ENCODE measurements at places on chromosomes 3 and 15. TPM values are rescaled to one million over a fixed set of nuclear protein-coding genes. Genes with fewer than 3 reads are reported as not detected.

- peaks cover 2% of the 10 kb centered on the region for H3K27me3 ChIP-seq
- no peak overlapping the region for H3K4me3 ChIP-seq
- H3K36me3 ChIP-seq: no peaks in the 10 kb centered on the region
- H3K4me1 ChIP-seq: no peaks in the 10 kb centered on the region
- H3K27ac ChIP-seq: no peak overlapping the region
Measured at GRCh38 chr3:60652829-60653228, 598.4 kb downstream of the FHIT start.

- no peak within 1 kb of the TSS for H3K27ac ChIP-seq
- peak within 1 kb of the TSS; percentile 42 for H3K4me3 ChIP-seq
- no peaks in the 10 kb centered on the region for H3K36me3 ChIP-seq
- peaks cover 8% of the 10 kb centered on the region for H3K4me1 ChIP-seq
- H3K27me3 ChIP-seq: peaks cover 31% of the 10 kb centered on the region
Measured at GRCh38 chr3:190862209-190863118, at the start of gene GMNC. Gene GMNC, minus strand, starts transcription at chr3:190862694. Its CDS starts 79 bp downstream, at chr3:190862615.

DNA sequence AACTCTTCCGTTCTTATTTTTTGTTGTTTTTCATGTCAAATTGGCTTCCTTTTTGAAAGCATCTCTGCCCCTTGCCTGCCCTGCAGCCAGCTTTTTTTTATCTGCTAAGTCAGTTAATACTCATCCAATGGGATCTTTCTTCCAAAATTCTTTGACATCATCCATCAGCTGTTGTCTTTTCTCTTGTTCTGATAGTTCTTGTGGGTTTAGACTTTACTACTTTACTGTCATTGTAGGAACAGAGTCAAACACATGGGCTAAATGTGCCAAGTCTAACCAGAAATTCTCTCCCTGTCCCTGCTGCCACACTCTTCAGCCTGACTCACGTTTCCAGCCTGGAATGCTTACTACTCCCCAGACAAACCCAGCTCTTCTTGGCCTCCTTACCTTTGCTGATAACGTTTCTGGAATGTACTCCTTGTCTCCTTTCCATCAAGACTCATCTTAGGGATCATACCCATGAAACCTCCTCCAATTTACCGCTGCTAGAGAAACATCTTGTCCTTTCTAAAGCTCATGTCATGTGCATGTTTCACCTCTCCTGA, 10.7 kb upstream of the VPS8 start:
- no peak for DNase-seq
- H3K27me3 ChIP-seq: peaks cover 34% of the 10 kb centered on the region
- peaks cover 5% of the 10 kb centered on the region for H3K4me1 ChIP-seq

GOLGA6A gene
- total RNA-seq: not detected

GLCE gene
- total RNA-seq: 3.8 TPM

- no peak overlapping the region for H3K27ac ChIP-seq
- no peaks in the 10 kb centered on the region for H3K4me1 ChIP-seq
- H3K36me3 ChIP-seq: peaks cover 14% of the 10 kb centered on the region
- no peak for DNase-seq
- no peaks in the 10 kb centered on the region for H3K27me3 ChIP-seq
Measured at GRCh38 chr3:188465311-188465710, 311.4 kb downstream of the LPP start.
